Left lung (tissue), 14 donors: ENCODE measurements at places on chromosomes 7 and 10.

DNA sequence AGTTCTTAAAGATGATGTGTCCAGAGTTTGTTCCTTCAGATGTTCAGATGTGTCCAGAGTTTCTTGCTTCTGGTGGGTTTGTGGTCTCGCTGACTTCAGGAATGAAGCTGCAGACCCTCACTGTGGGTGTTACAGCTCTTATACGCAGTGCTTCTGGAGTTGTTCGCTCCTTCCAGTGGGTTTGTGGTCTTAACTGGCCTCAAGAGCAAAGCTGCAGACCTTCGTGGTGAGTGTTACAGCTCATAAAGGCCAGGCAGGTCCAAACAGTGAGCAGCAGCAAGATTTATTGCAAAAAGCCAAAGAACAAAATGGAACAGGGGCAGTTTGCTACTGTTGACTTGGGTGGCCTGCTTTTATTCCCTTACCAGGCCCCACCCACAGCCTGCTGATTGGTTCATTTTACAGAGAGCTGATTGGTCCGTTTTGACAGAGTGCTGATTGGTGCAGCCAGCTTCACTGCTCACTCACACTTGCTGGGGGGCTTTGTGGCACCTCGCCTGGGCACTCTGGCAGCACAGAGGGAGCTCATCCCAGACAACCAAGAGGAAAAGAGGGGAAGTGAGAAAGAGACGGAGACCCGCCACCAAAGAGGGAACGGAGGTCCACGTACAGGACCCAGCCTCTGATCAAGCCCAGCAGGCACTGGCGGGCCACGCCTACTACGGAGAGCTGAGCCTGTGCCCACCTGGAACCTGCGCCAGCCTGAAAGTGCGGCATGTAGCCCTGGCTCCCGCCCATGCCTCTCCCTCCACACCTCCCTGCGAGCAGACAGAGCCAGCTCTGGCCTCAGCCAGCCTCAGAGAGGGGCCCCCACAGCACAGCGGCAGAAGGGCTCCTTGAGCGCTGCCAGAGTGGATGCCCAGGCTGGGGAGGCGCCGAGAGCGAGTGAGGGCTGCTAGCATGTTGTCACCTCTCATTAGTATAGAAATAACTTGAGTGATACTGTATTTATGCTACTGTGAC lies 55.8 kb upstream of the SEMA3C start:
- no peak for DNase-seq

- DNase-seq, result no peak
These were observed 599.2 kb upstream of the MGMT start for GRCh38 chr10:128867819-128868218.

DNA sequence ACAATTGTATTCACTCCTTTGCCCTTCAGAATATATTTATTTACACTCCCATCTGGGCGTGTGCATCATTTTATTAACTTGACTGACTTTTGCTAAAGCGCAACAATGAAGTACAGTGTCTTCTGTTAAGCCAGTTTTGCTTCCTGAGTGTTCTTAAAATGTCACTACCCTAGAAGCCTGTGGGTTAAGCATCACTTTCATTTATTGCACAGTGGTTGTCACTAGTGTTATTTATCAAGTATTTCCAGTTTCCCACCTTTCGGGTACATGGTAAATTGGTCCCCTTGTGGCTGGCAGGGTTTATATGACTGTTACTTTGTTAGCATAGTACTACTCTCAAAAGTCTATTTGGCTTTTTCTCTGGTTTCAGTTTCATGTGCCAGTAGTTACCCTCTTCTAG lies 3.3 kb downstream of the HILPDA start:
- no peak for DNase-seq

- no peak for DNase-seq
These were observed 28.5 kb downstream of the FRMPD2 start for GRCh38 chr10:48245977-48246376.

DNA sequence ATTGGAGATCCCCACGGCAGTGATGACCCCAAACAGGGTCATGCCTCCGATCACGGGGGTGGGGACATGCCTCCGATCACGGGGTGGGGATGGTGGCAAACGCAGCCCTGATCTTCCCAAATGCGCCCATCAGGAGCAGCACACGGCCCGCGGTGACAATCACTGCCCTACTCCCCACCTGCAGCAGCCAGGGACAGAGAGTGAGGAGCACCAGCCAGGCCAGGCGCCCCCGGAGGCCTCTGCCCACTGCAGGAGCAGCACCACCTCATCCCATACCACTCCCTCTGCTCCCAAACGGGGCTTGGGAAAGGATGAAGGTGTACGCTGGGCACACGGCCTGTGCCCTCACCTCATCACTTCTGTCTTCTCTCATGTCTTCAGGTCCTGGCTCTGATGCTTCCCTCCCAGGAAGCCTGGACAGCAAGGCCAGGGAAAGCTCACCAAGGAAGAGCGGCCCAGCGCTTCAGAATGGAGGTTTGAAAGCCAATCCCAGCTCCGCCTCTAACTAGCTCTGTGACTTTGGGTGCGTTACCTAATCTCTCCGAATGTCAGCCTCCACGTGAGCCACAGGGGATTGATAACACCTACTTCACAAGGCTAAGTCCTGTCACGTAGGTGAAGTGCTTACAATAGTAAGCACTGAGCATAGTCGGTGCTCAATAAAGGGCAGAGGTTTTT lies 37.1 kb downstream of the STRA8 start:
- no peak for DNase-seq

GRCh38 chr10:116671274-116671926 lies 50.6 kb downstream of the PNLIPRP2 start:
- no peak for DNase-seq
